ENCODE measurements at places on chromosomes 5 and 9.
A peak's percentile ranks its signal among the peaks of the same experiment; 100 is the strongest.

DNA sequence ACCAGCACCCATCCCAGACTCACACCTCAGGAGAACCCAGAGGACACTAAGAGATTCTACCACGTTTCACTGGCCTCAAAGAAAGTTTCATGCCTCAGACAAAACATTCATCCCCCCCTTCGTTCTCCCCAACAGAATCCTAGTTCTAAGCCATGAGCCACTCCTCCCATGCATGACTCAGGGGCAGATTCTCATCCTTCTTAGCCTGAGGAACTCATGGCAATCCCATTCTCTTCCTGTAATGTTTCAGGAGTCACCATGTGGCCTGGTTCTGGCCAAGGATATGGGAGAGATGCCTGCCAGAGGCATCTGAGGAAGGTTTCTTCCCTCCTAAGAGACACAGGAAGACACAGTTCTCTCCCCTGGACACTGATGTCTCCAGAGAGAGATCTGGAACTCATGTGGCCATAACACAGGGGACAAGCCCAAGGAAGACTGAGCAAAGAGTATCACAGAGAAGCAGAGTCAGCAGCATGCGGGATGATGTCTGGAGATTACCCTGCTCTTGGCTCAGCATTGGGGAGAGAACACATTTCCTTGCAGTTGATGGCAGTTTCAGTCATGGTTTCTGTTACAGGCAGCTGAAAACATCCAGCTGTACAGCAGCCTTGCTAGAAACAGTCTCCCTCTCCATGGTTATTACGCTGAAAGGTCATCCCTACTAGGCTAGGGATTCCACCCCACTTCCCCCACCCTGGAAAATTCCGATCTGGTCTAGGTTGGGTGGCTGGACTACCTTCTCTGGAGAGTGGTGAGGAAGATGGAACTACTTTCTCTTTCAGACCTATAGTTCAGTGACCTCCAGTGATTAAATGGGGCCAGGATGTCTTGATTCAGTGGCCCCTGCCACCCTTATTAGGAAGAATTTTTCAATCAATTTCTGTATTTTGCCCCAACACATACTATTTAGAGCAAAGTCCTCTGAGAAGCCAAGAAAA lies 115.4 kb downstream of the ZNF608 start:
- DNase-seq, result peak; percentile 82

- no peak for DNase-seq
Measured at GRCh38 chr9:129392093-129392541, 214.1 kb upstream of the IER5L start.

GRCh38 chr9:134208981-134209725 lies 44.8 kb upstream of the RNU6ATAC start:
- no peak for DNase-seq

GRCh38 chr9:69916950-69917349 lies 96.3 kb downstream of the CFAP95 start:
- DNase-seq, result no peak

DNA sequence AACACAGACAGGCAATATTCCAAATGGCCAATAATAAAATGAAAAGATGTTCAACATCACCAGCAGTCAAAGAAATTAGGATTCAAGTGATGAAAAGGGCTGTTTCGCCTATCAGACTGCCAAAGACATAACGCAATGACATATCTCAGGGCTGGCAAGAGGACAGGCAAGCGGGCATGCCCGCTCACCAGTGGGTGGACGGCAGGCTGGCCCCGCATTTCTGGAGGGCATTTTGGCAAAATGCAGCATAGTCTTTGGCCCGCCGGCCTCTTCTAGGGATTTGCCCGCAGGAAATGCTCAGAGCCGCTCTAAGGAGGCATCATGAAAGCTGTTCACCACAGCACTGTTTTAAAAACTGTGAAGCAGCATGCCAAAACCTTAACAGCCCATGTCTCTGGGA lies 1.4 kb upstream of the PPP1R26 start:
- no peak for DNase-seq

DNA sequence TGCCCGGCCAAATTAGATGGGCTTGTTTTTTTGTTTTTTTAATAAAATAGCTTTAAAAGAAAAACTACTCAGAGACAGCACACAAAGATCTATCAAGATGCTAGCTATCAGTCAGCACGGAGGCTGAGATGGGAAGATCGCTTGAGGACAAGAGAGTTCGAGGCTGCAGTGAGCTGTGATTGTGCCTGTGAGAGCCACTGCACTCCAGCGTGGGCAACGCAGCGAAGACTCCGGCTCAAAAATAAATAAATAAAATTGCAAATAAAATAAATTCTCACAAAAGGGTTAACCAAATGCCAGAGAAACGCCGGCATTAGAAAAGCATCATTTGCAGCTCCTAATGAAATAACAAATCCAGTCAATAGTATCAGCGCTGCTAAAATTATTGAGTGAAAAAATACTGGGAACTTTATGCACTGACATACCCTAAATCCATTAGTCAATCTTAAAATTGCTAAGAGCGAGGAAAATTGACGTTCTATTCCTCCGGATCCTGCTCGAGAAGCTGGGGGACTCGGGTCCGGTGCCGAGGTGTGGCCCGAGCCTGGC lies 681 bp downstream of the CPLANE1 start:
- peak; percentile 21 for DNase-seq

DNA sequence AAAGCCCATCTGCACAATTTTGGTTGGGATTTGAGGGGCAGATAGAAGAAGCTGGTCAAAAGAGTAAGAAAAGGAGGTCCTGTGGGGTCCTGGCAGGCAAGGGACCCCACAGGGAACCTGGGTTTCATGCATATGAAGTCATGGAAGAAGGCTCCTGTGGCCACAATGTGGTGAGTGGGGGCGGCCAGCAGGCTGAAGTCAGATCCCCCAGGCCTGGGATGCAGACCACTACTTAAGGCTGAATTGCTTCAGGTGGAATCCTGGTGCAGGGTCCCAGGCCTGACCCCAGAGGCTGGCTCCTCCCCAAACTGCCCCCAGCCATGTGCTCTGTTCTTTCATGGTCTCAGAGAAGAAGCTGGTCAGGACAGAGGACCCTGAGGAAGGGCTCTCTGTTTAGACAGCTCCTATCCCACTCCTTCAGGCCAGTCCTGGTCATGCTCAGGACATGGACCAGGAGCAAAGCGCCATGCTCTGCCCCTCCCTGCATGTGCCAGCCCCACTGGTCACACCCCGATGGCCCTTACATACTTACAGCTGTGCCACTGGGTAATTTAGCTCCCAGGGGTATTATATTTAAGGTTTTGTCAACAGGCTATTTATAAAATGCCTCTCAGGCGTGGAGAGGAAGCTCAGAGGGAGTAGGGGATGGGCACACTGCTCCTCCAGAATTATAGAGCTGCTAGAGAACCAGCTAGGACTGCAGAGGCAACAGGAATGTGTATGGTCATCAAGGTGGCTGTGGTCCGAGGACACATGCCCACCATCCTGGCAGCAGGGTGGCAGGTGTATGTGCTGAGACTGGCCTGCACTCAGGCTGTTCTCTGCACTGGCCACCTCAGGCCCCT lies 33.4 kb downstream of the C5orf15 start:
- no peak for DNase-seq

GRCh38 chr9:113506090-113506589 lies 42.6 kb downstream of the RGS3 start:
- no peak for DNase-seq

DNA sequence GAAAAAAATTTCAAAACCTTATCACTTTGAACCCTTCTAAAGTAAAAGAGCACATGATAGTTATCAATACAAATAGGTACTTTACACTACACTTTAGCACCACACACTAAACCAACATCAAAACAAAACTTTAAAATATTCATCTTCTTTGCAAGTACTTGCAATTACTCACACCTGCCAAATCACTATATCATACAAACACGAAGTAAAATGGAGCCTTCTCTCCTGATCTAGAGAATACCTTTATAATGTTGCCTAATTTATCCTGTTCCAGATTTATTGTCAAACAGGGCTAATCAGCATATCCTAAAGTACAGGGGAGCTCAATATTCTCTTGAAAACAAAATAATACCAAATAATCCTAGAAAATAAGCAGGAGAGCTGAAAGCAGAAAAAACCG lies 3.0 kb downstream of the RNF145 start:
- no peak for DNase-seq

GRCh38 chr5:107772418-107773310 lies 101.9 kb upstream of the EFNA5 start:
- no peak for DNase-seq

DNA sequence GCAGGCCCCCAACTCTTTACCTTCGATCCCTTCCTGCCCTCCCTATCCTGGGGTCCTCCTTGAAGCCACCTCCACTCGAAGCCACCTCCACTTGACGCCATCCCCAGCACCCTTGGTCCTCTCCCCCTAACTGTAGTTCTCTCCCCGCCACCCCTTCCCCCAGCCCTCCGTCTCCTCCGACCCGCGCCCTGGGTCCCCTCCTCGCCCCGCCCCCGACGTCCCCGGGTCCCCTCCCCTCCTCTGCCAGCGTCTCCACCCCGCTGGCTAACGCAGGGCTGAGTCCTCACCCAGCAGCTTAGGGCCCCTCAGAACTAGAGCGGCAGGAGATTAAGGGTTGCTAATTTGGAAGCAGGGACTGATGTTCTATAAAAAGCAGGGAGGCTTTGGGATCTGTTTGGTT lies 30.6 kb upstream of the ANKRD33B start:
- no peak for DNase-seq

- DNase-seq, result no peak
Measured at GRCh38 chr5:73631500-73631899, 5.5 kb downstream of the ARHGEF28 start.

DNA sequence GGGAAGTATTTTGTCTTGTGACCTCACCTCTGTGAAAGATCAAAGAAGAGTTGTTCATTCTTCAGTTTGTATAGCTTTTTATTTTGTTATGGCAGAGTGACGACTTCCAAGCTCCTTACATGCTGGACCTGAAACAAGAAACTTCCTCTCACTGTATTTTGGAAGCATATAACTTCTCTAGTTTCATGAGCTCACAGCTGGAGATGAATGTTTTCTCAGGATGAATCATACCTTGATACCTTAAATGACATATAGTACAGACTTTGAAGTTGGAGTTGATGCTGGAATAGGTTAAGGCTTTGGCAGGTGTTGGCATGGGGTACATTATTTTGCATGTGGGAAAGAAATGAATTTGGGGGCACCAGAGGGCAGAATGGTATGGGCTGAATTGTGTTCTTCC lies 112.5 kb downstream of the SLC25A46 start:
- DNase-seq, result peak; percentile 15

GRCh38 chr5:152606776-152607364 lies 201.8 kb upstream of the NMUR2 start:
- no peak for DNase-seq

Measured in M059J (cell line).